Thoracic aorta (tissue), 2 donors: ENCODE measurements at places on chromosomes 2 and 18.

- DNase-seq: no peak
Observed at GRCh38 chr2:138780446-138780880, 273 bp upstream of the NXPH2 start.

GRCh38 chr2:195395362-195395761 is 261.7 kb upstream of the SLC39A10 start:
- DNase-seq: no peak

- no peak for DNase-seq
Observed at GRCh38 chr2:14557916-14558315, 74.6 kb upstream of the LRATD1 start.

DNA sequence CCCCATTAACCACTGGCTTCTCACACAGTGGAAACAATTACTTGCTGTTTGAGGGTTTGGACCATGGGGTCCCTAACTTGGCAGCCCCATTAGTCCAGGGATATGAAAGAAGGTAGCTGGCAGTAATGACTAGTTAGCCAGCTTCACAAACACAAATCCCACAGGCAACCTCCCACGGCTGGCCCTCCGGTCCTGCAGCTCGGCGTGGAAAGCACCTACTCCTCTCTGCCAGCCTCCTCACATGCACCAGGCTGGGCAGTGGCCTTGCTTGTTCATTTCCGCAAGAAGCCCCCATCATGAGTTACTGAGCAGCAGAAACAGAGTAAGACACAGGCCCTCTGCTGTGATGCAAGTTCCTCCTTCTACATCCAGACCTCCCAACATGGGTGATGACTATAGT is 13.7 kb downstream of the C1QL2 start:
- DNase-seq: no peak

DNA sequence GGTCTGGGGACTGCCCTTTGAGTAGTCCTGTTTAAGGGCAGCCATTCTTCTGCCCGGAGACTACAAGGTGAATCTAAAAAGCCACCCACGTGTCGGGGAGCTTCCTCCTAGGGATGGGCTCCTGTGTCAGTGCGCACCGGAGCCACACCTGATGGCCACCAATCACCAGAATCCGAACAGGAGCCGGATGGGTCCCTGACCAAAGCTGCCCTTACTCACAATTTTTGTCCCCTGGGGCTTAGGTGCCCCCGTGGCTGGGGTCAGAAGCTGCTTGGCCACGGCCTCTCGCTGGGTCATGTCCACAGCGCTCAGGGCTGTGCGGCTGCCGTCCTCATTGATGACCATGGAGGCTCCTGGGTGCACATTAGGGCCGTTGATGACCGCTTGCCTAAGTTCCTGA is 30.9 kb downstream of the POLR1A start:
- no peak for DNase-seq

- DNase-seq: no peak
Observed at GRCh38 chr2:16284941-16285625, 344.7 kb downstream of the MYCN start.

GRCh38 chr18:25042641-25043051 is 309.3 kb downstream of the ZNF521 start:
- no peak for DNase-seq

DNA sequence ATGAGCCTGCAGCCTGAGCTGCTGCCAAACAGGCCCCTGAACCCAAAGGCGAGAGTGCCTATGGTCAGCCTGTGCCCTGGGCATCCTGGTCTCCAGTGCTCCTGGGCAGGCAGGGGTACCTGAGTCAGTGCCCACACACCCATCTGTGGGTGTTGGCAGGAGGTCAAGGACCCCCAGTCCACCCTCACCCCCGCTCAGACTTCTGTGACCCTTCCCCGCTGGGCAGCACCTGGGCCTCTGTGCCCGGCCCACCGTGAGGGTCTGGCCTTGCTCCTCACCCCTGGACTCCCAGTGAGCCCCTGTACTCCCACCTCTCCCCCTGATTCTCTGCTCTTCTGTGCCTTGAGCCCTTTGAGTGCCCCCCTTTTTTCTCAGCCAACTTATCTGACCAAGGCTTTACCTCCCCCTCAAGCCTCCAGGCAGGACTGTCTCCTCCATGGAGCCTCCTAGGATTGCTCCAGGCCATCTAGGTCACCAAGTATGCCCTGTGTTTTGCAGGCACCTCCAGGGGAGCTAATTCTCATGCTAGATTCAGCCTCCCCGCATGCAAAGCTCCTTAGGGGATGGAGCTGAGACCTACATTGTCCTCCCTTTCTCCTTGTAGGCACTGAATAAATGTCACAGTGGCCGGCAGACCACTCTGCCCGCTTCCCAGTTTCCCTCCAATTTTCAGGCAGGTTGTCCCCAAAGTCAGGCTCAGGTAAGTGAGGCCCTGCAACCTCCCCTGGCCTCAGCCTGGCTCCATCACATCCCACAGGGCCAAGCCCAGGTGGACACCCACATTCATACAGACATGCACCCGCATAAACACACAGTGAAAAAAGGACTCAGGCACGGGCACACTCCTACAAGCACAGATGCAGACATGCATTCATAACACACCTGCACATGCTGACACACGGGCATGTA is 21.9 kb upstream of the PTMA start:
- DNase-seq: no peak
